ENCODE measurements at places on chromosomes 2 and 18. TPM values are rescaled to one million over a fixed set of nuclear protein-coding genes. Genes with fewer than 3 reads are reported as not detected.
A peak's percentile ranks its signal among the peaks of the same experiment; 100 is the strongest.

The RAD51AP2 gene
- total RNA-seq = 0.07 TPM

The TNS1 gene
- 7.7 TPM for total RNA-seq

The IKZF2 gene
- total RNA-seq = 21.9 TPM

DNA sequence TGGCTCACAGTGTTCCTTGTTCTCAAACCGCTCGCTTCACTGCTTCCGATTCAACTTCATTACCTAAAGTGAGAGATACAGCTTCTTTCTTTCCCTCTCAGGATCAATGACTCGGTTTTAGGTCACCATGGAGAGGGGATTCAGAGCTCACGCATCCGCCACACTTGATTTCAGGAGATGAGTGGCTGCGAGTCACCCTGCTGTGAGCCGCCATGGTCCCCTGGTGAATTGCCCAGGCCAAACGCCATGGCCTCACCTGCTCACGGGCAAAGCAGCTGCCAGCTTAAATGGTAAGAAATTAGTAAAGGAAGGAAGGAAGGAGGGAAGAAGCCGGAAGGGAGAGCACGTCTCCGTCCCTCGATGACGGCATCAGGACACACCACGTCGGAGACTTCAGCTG is 60.5 kb downstream of the ADNP2 start:
- H3K27ac ChIP-seq = no peak overlapping the region
- no peak for DNase-seq
- no peaks in the 10 kb centered on the region for H3K4me1 ChIP-seq
- no peak overlapping the region for H3K4me3 ChIP-seq
- no peaks in the 10 kb centered on the region for H3K27me3 ChIP-seq

The NHEJ1 gene
- 17.7 TPM for total RNA-seq

- peak within 1 kb of the TSS; percentile 92 for H3K27ac ChIP-seq
- peaks cover 4% of the 10 kb centered on the region for H3K36me3 ChIP-seq
- DNase-seq = peak; percentile 51
- H3K27me3 ChIP-seq = no peaks in the 10 kb centered on the region
Measured at GRCh38 chr18:57586251-57587049, at the start of gene FECH. FECH (minus strand) TSS chr18:57586702; CDS start chr18:57586620, 82 bp downstream.

The UBE2E3 gene
- 146 TPM for total RNA-seq

- peaks cover 7% of the 10 kb centered on the region for H3K27me3 ChIP-seq
- H3K4me1 ChIP-seq = peaks cover 3% of the 10 kb centered on the region
- no peak overlapping the region for H3K4me3 ChIP-seq
- no peak overlapping the region for H3K27ac ChIP-seq
- no peaks in the 10 kb centered on the region for H3K36me3 ChIP-seq
Measured at GRCh38 chr2:213232649-213233437, 51.4 kb upstream of the SPAG16 start.

The SP140 gene
- total RNA-seq = 0.69 TPM

GRCh38 chr2:219155054-219155644 is 5.5 kb downstream of the NHEJ1 start:
- peaks cover 3% of the 10 kb centered on the region for H3K27me3 ChIP-seq
- H3K36me3 ChIP-seq = peaks cover 4% of the 10 kb centered on the region
- H3K4me3 ChIP-seq = no peak overlapping the region
- no peak overlapping the region for H3K27ac ChIP-seq
- DNase-seq = no peak
- peaks cover 2% of the 10 kb centered on the region for H3K4me1 ChIP-seq

DNA sequence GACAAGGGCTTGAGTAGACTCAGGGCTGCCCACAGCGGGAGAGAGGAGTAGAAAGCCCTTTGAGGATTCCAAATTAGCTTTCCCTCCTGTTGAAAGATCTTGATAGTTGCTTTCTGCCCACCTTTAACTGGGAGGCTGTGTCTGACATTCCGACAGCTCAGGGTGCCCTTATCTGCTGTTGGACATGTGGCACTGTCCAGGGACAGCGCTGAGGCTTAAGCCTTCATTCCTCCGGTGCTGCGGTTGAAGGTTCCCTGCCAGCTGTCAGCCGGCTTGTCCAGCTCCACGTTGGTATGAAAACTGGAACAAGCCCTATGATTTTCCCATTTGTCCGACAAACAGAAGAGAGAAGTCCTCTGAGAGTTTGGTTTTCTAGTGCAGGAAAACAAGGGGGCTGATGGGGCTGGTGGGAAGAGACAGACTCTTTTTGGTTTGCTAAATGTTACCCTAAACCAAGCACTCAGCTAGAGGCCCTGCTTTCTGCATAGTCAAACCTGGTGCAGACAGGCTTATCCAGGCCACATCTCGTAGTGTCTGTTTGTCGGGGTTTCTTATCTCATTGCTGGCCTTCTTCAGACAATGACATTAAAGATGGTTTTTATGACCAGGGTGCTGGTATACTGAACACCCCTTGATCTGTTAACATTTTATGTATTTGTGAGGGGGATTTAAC is 24.5 kb downstream of the GREB1 start:
- peaks cover 3% of the 10 kb centered on the region for H3K36me3 ChIP-seq
- H3K27ac ChIP-seq = no peak overlapping the region
- H3K4me3 ChIP-seq = no peak overlapping the region
- no peak for DNase-seq
- no peaks in the 10 kb centered on the region for H3K27me3 ChIP-seq

The KCNIP3 gene
- total RNA-seq = 4.3 TPM

- H3K27me3 ChIP-seq = peaks cover 30% of the 10 kb centered on the region
- no peaks in the 10 kb centered on the region for H3K4me1 ChIP-seq
Measured at GRCh38 chr2:238754259-238754658, 93.6 kb upstream of the TWIST2 start.

The ANKRD62 gene
- total RNA-seq = not detected

- no peak overlapping the region for H3K4me3 ChIP-seq
- no peak overlapping the region for H3K27ac ChIP-seq
- H3K4me1 ChIP-seq = peaks cover 11% of the 10 kb centered on the region
- H3K36me3 ChIP-seq = no peaks in the 10 kb centered on the region
- DNase-seq = no peak
Measured at GRCh38 chr18:38951633-38952032, 1386.0 kb upstream of the CELF4 start.

The STPG4 gene
- total RNA-seq = 0.33 TPM

DNA sequence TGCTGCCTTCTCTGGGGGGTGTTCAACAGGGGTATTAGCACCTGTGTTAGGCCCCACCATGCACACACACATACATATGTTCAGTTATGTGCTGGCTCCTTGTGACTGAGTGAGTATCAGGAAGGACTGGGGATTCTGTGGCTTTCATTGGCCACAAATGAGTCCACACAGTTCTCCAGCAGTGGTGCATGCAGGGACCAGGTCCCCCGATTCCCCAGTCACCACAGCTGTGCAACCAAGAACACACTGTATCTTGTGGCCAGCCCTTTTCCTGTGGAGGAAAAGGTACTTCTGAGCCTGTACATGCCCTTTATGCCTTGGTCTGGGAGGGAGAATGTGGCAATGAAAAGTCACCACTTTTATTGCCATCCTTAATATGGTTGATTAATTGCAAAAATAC is 74.9 kb upstream of the KLF7 start:
- DNase-seq = no peak
- peaks cover 9% of the 10 kb centered on the region for H3K27me3 ChIP-seq
- no peaks in the 10 kb centered on the region for H3K36me3 ChIP-seq

- peaks cover 16% of the 10 kb centered on the region for H3K4me1 ChIP-seq
- DNase-seq = peak; percentile 13
- H3K36me3 ChIP-seq = no peaks in the 10 kb centered on the region
- H3K27me3 ChIP-seq = no peaks in the 10 kb centered on the region
- H3K4me3 ChIP-seq = no peak overlapping the region
- H3K27ac ChIP-seq = peak overlapping the region; percentile 83
Measured at GRCh38 chr18:46374850-46375249, 270.7 kb downstream of the HAUS1 start.

DNA sequence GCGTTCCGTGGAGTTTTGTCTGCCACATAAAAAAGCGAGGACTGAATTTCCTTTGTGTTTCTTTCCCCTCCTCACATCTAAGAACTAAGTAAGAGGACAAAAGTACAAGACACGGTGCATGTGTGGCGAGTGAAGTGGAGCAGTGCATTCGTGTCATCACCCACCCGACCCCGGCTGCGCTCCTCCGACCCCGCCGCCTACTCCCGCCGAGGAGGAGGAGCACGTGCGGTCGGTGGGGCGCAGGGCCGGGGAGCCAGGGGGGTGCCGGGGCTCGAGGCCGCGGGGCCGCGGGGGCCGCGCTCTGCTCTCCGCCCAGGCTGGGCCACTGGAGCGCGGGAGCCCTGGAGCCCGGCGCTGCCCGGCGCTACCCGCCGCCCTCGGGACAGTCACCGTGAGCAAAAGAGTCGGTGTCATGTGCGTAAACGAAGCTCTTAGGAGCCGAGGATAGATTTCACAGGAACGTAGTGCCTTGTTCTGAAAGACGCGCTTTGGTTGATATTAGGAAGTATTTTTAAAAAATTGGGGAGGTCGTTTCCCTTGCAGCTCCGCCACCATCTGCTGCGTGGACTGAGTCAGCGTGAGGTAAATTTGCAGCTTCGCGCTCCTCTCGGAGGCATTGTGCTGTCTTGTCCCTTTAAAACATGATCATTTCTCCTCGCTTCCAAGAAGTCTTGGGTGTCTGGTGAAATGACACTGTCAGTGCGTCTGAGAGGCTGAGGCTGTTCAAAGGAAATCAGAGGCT is 11.0 kb downstream of the TBR1 start:
- H3K27ac ChIP-seq = no peak overlapping the region
- H3K27me3 ChIP-seq = peaks cover 89% of the 10 kb centered on the region
- H3K36me3 ChIP-seq = no peaks in the 10 kb centered on the region
- peaks cover 10% of the 10 kb centered on the region for H3K4me1 ChIP-seq

DNA sequence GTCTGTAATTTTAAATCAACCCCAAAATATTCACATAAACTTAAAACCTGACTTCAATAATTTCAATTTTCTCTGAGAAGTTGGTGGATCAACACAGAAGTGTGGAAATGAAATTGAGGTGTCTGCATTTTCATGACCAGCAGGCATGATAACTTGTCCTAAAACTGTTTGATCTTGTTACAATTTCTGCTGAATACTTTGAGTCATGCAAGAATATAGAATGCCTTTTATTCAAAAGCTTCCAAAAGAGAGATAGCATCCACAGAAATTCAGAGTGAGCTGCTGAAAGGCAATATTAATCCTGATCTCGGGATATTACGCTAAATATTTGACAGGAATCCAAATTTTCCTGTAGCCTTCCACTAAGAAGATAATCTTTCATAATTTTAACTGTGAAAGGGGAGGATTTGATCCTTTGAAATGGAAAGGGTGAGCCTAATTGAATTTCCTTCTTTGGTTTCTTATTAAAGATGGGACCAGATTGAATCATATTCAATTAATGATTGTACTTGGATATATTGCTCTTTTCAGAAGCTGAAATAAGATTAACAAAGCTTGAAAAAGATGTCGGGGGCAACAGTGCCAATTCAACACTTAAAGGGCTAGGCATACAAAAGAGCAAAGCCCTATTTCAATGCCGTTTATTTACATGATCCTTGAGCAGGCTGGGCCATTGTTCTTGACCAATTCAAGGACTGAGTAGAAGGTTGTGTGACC is 129.3 kb downstream of the NCKAP5 start:
- H3K4me1 ChIP-seq = no peaks in the 10 kb centered on the region
- H3K27ac ChIP-seq = no peak overlapping the region
- no peaks in the 10 kb centered on the region for H3K36me3 ChIP-seq
- no peak for DNase-seq
- H3K4me3 ChIP-seq = no peak overlapping the region

Measured in progenitor cell of endocrine pancreas (in vitro differentiated cells).